ENCODE measurements at places on chromosomes 2 and 18.

DNA sequence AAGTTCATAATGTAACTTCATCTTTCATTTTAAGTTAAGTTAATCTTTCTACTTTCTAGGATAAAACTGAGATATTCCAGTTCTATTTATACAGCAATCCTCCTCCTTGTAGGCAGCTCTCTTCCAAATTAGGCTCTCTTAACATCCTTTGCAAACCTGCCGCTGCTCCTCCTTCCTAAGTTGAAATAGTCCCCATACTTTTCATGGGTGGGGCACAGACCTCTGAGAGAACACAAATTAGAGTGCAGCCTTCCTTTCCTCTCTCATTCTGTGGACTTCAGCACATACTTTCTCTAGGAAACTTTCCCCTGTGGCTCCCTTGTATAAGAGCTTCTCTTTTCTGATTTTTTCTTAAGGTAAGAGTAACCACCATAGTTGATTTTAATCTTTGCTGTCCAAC lies 28.3 kb downstream of the TWSG1 start:
- no peak for DNase-seq

DNA sequence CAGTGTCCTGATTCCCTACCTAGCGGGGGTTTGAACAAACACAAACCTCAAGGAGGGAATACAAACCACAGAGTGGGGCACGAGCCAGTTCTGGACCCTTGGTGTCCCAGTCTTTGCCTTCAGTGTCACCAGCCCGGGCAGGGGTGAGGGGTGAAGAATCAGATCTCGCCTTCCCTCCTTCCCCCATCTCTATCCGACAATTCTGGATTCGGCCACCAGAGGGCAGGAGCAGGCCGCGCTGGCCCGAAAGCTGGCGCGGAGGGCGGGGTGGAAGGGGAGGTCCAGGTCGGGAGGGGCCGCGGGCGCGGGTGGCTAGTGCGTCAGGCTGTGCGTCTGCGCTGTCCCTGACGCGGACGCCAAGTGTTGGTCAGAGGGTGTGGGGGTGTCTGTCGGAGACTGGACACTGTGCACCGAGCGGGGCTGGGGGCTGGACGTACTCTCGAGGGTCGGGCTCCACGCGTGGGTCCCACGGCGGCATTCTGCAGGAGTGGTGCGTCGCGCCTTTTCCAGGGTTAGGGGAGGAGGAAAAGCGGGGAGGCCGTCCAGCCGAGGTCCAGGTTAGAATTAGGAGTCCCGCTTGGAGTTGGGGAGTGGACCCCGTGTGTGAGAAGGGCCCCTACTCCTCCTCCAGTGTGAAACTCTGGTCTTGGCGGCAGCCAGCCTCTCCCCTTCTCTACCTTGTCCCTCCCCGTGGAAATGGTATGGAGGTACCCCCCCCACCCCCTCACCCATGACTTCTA lies 2.9 kb upstream of the CRYBA2 start:
- peak; percentile 91 for DNase-seq

DNA sequence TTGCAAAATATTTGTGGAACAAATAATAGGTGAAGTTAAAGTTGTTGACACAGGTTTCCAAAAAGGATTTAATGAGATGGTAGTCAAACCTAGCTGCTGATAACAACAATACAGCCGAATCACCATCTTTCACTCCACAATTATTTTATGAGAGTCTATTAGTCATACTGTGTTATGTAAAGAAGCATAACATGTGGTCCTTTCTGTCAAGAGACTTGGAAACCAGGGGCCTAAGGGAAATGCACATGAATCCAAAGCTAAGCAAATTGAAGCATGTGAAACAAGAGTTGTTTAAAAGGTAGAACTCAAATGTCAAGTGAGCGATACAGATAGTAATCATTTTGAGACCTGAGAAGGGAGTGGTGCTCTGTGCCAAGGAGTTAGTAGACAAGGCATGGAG lies 16.0 kb downstream of the CD28 start:
- no peak for DNase-seq

- DNase-seq, result no peak
Observed at GRCh38 chr2:86498468-86499260, 57.5 kb downstream of the KDM3A start.

DNA sequence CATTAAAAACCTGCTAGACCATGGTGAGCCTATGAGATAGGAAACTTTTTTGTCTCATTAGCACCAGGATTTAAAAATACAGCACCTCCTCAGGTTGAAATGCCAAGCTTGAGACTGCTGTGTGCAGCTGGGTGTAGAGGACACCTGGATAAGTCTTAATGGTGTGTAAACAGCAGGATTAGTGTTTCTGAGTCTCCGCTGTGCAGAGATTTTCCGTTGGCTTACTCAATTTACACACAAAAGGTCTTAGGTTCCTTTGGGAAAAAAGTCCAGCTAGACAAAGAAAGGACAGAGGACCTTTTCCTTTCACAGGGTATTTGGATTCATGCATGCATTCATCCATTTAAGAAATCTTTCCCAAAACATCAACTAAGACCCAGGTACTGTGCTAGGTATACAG lies 168.1 kb downstream of the NRXN1 start:
- DNase-seq, result no peak

DNA sequence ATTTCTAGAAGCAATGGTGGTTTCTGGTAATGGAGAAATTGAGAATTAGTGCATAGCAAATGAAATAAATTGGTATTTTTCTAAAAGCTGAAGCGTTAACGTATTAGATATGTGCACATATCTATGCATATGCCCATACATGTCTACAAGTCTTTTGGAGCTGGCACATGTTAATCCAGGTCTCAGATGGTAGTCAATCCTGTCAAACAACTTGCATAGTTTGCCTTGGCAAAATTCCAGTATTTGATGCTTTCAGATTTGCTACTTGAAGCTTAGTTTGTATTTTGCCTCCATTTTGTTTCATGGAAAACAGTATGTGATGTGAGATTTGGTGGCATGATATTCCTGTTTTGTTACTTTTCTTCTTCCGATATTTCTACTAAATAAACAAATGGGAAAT lies 304.6 kb downstream of the PARD3B start:
- no peak for DNase-seq

DNA sequence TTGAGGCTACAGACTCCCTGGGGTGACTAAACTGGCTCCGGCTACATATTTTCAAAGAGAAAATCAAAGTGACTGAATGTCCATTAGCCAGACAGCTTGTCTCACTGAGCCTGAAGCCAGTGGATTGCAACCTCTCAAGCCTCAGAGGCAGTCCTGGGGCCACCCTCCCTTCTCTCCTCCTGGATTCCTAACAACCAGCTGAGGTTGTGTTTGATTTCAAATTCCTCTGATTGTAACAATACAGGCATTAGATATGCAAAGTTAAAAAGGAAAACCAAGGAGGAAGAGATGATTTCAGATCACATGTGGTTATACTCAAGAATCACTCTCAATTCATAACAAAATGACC lies 101.0 kb upstream of the LMAN1 start:
- no peak for DNase-seq

DNA sequence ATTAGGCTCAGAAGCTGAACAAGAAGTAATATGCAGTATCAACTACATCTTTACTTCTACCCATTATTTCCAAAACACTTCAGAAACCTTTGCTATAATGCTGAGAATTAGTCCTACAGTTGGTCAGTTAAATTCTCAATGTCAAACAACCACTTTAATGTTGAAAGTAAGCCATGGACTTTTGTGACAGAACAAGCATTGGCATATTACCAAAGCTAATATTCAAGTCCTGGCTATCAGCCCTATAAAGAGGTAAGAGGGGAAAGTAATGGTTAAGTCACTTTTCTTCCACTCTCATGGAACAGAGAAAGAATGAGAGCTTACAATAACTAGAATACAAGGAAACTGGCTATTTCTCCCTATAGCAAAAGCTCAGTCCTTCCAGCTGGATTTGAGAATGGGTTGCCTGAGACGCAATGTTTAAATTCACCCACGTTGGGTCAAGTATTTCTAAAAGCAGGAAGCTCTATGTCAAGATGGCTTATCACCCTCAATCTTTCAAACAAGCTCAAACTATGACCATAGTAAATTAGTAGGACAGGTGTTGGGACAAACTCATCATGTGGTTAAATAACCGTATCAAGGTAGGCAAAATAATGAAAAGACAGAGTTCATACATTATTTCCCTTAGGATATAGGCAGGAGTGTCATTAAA lies 31.4 kb upstream of the MFSD6 start:
- DNase-seq, result no peak

DNA sequence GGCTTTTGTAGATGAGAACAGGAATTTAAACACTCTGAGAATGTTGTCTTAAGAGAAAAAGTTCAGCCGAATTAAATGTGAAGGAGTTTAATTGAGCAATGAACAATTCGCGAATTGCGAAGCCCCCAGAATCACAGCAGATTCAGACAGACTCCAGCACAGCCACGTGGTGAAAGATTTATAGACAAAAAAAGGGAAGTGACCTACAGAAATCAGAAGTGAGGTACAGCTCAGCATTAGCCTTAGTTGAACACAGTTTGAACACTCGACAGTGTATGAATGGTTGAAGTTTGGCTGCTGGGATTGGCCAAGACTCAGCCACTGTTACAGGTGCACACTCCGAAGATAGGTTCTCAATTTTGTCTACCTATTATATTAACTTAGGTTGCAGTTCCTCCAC lies 264.0 kb upstream of the CHST9 start:
- DNase-seq, result no peak

DNA sequence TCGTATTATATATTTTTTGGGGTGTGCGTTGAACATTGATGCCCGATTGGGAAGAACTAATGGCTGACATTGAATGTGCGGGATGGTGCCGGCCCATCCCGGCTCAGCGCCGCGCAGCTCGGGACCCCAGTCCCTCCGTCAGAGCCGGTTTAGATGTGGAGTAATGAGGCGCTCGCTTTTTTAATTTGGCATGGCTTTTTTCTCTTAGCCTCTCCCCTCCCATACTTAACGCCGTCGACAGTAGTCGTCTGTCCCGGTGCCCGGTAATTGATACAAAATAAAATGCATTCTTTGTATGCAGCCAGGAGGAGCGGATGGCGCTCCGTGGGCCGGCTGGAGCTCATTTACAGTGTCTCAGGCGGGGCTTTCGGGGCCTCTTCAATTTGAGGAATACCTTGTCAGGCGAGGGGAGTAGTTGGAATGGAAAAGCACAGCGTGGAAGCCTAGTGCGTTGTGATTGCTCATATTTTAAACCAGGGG lies 209.2 kb downstream of the GBX2 start:
- DNase-seq, result no peak

DNA sequence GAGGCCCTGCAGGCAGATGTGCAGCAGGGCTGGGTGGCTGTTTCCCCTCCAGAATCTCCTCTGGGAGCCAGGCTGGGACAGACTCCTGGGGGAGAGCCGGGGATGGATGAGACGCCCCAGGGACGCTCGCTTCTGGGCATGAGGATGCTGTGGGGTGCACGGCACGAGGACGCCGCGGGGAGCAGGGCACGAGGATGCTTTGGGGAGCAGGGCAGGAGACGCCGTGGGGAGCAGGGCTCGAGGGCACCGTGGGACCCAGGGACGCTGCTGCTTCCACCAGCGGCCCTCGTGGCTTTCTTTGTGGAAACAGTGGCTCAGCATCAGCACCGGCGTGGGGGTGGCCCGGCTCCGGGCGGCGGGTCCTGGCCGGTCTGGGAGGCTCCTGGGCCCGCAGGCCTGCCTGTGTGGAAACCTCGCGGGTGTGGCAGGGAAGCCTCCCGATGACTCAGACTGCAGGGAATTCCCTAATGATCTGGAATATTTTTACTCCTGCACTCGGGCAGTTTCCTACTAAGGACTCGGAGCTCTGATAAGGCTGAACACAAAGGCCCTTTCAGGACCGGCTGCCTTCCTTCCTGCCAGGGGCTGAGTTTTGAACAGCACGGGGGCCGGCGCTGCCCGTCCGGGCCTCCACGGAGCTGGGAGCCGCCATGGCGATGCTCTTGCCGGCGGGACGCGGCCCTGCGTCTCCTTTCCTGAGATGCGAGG lies 62.6 kb downstream of the NFATC1 start:
- DNase-seq, result no peak

DNA sequence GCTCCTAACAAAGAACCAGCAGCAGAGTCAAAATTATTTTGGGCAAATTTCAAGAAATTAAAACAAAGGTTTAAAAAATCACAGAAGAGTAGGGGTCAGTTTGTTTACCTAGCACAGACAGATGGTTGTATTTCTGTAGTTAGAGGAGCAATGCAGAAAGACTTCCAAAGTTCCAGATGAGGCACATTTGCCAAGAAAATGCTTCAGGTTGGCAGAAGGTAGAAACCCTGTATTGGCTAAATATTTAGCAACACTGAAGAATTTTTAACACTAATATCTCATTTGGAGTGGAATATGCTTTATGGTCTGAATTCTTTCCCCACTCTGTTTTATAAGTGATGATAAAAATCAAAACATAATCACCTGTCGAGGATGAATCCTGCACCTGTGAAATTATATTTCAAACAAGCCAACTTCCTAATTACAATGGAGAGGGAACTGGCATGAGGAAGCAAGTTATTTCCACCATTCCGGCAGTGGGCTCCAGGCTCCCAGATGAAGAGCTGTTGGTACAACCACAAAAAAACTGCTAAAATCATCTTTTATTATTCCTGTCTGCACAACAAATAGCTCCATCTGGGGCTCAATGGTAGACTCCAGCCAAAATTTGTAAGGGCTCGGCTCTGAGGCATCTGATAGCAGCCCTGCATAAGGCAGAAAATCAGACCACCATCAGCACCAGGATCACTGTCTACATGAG lies 286.5 kb upstream of the REV1 start:
- no peak for DNase-seq

GRCh38 chr2:157256626-157257025 lies 879 bp upstream of the GALNT5 start:
- no peak for DNase-seq

GRCh38 chr2:124824441-124824840 lies 799.4 kb downstream of the CNTNAP5 start:
- DNase-seq, result no peak

GRCh38 chr18:37425222-37425621 lies 140.4 kb downstream of the CELF4 start:
- DNase-seq, result no peak

DNA sequence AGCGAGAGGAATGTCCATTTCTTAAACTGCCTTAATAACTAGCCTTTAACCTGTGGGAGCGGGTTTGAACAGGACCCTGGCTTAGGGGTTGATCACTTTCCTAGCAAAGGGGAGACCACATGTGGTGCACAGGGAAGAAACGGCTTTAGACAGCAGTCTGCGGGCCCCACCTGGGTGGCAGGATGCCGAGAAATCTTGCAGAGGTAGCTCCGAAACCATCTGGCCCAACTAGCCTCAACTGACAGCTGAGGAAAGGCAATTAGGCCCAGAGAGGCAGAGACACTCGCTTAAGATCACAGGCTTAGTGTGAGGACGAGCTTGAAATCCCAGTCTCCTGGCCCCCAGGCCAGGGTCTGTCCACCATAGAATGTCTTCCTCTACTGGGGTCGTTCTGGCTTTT lies 89.8 kb downstream of the MRO start:
- DNase-seq, result no peak

DNA sequence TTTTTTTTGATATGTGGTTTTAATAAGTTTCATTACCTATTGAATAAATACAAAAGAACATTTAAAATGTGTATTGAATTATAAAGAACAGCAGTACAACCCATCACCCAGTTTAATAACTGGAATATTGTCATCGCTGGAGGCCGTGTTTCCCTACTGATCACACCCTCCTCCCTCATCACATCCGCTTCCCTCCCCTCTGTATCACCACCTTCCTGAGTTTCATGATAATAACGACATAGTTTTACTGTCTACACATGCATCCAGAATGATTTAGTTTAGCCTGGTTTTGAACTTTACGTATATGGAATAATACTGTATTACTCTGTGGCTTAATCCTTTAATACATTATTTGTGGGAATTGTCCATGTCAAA lies 2.1 kb downstream of the SERPINB8 start:
- DNase-seq, result no peak

- DNase-seq, result no peak
Observed at GRCh38 chr2:96521219-96521618, 15.3 kb upstream of the ARID5A start.

GRCh38 chr2:65402323-65402722 lies 30.1 kb downstream of the SPRED2 start:
- no peak for DNase-seq

Data from GM19239 (cell line).